ENCODE measurements at places on chromosomes 3 and 15.

- no peak for DNase-seq
Measured at GRCh38 chr15:34223904-34224596, 766 bp upstream of the EMC4 start.

GRCh38 chr3:169280646-169281045 is 382.9 kb downstream of the MECOM start:
- no peak for DNase-seq

GRCh38 chr15:99973351-99973750 is 240.1 kb upstream of the LYSMD4 start:
- no peak for DNase-seq

DNA sequence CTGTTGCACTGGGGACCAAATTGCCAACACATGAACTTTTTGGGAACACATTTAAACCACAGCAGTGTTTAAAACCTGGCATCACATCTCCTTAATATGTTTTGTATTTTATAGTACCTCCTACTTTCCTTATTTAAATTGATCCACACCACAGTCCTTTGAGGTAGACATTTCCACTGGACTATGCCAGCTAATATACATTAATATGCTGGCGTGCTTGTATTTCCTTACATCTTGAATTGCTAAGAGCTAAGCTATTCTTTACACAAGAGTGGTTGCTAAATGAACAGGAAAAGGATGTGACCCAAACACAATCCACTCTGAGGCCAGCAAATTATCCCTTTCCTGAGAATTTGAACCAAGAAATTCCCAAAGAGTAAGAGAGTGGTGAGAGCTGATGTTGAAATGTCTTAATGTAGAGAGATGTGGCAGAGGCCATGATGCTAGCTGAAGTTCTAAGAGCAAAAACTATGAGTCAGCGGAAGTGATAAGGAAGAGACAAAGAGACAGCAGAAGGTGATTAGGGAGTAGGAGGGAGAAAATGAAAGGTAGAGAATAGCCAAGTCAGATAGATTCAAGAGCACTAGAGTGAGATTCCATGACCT is 131.2 kb downstream of the CD47 start:
- DNase-seq: no peak

DNA sequence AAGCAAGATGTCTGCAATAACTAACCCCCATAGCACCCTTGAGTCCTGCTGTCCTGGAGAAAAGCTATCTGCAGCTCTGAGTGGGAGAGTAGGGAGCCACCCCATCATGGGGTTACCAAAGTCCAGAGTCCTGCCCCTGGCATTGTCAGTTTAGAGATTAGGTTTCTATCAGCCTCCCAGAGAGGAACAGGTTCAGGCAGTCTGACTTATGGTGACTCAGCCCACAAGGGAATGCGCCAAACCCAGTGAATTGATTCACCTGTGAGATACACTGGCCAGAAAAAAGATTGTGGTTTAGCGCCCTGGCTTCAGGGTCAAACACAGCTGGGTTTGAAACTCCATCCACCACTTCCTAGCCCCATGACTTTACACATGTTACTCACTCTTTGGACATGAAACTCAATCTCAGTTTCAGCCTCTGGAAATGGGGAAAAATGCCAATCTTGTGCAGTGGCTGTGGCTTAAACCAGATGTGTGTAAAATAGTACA is 263.6 kb upstream of the HES1 start:
- DNase-seq: no peak

GRCh38 chr15:100934166-100934565 is 15.0 kb downstream of the LRRK1 start:
- no peak for DNase-seq

- DNase-seq: no peak
Measured at GRCh38 chr3:54366839-54367238, 244.5 kb downstream of the CACNA2D3 start.

DNA sequence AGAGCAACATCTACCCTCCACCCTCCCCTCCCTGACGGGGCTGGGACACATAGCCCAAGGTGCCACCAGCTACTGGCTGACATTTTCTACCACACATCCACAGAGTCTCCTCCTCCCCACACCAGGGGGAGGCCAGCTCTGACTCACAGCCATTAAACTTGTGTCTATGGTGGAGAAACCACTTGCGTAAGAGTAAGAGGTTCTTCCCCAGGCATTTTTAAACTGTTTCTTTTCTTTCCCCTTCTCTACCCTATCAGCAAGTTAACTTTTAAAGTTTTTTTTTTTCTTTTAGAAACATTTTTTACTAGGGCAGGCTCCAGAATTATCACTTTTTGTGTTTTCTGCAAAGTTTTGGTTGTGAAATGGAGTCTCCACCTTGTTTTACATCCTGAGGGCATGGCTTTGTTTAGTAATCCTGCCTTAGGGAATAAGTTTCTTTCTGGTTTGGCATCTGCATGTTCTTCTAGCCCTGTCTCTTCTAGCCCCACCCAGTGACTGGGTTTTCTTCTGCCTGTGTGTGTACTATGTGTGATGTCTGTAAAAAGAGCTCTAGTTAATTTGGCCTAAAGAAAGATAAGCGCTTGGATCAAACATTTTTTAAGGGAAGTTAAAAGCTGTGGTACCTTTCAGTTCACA is 148.8 kb upstream of the GADL1 start:
- no peak for DNase-seq

- no peak for DNase-seq
Measured at GRCh38 chr15:41648770-41649169, 11.4 kb upstream of the MGA start.

DNA sequence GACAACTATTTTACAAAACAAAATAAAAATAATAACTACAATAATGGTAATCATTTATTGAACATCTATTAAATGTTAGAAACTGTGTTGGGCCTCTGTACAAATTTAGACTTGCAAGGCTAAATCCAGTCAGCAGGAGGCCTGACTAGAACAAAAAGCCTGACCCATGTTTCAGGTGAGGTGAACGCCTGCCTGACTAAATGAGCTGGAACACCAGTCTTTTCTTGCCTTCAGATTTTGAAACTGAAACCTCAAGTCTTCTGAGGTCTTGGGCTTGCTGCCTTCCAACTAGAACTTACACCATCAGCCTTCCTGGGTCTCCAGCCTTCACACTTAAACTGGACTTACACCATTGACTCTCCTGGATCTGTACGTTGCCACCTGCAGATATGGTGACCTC is 706.9 kb downstream of the TBL1XR1 start:
- DNase-seq: no peak

- no peak for DNase-seq
Measured at GRCh38 chr15:57752840-57753239, 46.3 kb downstream of the POLR2M start.

DNA sequence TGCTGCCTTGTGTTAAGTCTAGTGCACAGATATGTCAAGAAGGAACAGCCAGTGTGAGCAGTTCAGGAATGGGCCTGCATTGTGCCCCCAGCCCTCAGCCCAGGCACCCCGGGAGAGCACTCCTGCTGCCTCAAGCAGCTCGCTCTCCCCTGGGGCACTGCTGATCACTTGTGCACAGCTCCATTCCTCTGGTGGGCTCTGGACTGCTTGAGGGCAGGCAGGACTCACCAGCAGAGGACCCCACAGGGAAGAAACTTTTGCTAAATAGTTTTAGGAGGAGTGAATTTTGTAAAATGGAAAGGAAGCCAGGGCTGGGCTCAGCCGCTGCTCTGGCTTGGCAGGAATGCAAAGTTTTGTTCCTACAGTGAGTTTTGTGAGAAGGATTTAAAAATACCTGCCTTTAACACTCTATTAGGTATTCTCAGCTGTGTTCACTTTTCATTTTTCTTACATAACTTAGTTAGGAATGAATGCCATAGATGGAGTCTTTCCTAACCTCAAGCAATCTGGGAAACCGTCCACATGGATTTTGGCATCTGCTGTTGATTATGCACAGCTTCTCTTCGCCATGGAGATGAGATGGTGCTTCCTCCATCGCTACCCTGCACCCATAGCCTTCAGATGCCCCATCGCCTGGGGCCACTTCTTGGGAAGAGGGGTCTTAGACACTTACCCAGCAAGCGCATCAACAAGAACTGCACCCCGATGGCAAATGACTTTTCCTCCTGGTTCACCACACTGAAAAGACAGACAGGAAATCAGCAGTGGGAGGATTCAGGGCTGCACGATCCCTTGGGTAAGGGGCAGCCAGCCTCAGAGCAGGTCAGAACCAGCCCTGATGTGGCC is 42.3 kb upstream of the RAB6B start:
- no peak for DNase-seq

DNA sequence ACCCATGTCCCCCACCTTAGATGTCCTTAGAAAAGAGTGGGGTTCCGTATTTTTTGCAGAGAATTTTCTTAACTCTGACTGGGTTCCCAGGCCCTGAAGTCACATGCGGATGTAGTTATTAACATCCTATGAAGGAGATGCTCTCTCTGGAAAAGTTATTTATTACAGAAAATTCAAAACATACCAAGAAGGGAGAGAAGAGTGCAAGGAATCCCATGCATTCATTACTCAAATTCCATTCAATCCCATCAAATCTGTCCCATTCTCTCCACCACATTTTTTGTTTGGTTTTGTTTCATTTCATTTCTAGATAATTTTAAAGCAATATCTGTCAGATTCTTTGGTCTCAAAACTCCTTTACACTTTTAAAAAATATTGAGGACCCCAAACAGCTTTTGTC is 34.3 kb upstream of the ANKRD34C start:
- no peak for DNase-seq

GRCh38 chr3:183050706-183051105 is 48.6 kb downstream of the MCCC1 start:
- DNase-seq: no peak

GRCh38 chr3:60448696-60449095 is 802.6 kb downstream of the FHIT start:
- DNase-seq: no peak

DNA sequence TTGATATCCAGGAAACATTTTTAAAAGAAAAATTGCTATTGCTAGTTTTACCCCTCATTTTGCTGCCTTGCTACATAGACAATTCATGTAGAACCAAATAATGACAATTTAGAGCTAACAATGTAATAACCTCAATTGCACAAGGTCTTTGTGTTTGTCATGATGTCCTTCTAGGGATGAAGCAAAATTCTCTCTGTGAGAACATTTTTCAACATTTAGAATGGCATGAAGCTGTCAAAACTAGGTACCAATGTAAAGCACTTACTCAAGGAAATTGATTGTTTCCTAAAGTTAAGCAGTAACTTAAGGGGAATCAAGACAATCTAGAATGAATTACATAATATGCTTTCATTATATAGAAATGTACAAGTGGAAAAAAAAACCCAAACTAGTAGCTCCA is 7.9 kb upstream of the FGF7 start:
- DNase-seq: no peak

GRCh38 chr3:112405845-112406244 is 72.9 kb downstream of the CD200 start:
- no peak for DNase-seq

DNA sequence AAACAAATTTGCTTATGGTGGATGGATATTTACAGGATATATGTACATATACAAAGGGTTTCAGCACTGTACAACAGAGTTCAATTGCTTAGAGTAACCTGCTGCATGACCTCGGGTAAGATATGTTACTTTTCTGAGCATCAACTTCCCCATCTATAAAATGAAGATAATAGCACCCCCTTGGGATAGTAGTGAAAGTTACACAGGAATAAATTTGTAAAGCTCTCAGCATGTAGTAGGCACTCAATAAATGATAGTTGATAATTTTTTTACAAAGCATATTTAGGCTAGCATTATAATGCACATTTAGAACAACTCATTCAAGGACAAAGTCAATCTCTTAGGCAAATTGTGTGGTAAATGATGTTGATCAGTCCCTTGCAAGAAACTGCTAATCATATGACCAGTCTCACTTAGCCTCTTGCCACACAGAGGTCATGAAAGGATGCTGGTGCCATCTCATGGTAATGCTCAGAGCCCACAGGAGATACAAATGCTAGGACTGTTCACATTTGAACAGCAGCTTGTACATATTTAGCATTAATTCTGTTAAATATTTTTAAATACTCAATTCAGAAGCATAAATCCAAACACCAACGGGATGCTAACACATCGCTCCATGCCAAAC is 123.9 kb downstream of the MAGI1 start:
- no peak for DNase-seq

DNA sequence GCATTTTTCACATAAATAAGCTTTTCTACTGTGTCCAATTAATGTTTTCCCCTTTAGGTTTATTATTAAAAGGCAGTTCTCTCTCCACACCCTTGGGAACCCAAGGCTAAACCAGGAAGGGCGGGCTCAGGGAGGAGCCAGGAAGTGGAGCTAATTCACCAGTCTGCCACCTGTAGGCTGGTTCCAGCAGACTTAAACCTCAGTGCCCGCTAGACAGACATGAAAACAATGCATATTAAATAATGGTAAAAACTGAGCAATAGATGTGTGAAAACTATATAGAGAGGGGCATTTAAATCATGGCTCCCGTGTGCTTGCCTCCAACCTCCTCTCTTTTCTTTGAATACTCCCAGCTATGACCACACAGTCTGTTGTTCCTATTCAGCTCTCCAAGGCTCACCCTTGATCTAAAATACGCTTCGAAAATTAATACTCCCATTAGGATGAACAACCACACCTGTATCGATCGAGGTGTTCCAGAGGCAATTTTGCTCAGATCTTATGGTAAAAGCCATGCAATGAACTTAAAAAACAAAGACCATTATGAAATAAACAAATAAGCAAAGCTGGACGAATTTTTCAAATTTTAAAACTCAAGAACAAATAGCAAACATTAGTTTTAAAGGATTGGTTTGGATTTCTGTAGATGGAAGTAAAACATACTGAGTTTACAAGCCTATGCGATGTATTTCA is 253.3 kb downstream of the TJP1 start:
- no peak for DNase-seq

- no peak for DNase-seq
Measured at GRCh38 chr3:12679468-12679867, 15.6 kb upstream of the RAF1 start.

DNA sequence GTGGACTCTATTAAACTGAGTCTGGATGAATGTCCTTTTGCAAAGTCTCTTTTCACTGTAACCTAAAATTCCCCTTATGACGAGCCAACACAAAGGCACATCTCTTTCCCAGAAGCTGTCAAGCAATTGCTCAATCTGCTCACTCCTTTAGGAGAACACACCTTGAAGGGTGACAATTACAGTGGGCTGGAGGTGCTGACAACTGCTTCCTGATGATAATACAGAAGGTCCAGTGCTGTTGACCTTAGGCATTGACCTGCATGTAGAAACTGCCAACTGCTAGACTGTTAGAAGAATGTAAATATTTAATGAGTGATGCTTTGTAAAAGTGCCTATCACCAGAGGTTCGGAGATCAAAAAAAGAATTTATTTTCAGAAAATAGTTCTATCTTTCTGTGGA is 757.7 kb downstream of the GRM7 start:
- DNase-seq: no peak

DNA sequence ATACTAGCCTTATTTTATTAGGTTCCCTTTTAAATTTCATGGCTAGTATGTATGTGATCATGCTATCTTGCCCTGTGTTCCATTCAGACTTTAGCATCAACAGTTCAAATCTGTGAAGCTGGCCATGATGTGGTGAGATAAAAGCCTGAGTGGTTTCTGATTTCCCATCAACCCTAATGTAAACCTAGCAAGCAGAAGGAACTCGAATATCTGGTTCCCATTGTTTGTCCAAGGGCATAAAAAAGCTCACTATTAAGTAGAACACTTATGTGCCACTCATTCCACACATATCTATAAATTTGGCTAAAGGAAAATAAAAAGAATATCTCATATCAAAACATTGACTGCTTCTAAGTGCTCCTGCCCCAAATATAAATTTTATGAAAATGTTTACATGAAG is 311.7 kb downstream of the CADM2 start:
- DNase-seq: no peak

- no peak for DNase-seq
Measured at GRCh38 chr15:47872869-47873432, 155.6 kb downstream of the SEMA6D start.

All from NCI-H446 treated with DMSO at 0.1 percent for 48 hours (cell line).